Cortex of kidney (tissue), 1 donor: ENCODE measurements at places on chromosomes 12 and 14.

- no peak for DNase-seq
Observed at GRCh38 chr14:30333934-30334333, 225.0 kb upstream of the G2E3 start.

DNA sequence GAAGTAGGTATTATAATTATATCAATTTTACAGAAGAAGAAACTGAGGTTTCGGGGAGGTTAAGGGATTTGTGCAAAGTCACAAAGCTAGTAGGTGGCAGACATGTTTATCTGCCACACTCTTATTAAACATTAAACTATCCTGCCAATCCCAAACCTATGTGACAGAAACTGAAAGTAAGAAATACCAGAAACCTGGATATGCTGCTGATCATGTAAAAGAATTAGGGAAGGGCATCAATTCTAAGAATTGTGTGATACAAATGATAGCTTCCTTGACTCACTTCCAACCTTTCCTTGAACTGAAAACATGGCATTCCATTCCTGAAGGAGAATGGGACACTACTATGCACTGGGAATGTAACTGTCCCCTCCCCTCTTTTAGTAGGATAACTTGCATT lies 16.9 kb downstream of the TAOK3 start:
- no peak for DNase-seq

DNA sequence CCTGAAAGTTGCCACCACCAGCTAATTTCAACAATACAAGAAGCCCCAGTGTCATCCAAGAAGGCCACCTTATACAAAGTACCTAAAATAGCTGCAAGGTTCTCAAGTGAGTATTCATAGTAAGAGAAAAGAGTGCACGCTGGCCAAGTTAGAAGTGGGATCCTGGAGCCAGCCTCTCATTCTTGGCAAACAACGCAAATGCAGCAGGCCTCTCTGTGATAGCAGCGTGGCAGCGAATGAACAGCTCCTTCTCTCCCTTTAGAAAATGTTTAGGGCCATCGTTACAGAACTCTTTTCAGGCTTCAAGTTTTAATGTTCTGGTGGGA lies 78.0 kb upstream of the IFNG-AS1 start:
- no peak for DNase-seq

- no peak for DNase-seq
Observed at GRCh38 chr12:68040450-68041075, 51.3 kb downstream of the IFNG-AS1 start.

- no peak for DNase-seq
Observed at GRCh38 chr14:79630288-79630960, 580.9 kb downstream of the DIO2 start.

GRCh38 chr12:6854036-6854435 lies 2.1 kb downstream of the USP5 start:
- DNase-seq, result no peak

GRCh38 chr12:92995258-92995903 lies 66.3 kb upstream of the EEA1 start:
- DNase-seq, result no peak

DNA sequence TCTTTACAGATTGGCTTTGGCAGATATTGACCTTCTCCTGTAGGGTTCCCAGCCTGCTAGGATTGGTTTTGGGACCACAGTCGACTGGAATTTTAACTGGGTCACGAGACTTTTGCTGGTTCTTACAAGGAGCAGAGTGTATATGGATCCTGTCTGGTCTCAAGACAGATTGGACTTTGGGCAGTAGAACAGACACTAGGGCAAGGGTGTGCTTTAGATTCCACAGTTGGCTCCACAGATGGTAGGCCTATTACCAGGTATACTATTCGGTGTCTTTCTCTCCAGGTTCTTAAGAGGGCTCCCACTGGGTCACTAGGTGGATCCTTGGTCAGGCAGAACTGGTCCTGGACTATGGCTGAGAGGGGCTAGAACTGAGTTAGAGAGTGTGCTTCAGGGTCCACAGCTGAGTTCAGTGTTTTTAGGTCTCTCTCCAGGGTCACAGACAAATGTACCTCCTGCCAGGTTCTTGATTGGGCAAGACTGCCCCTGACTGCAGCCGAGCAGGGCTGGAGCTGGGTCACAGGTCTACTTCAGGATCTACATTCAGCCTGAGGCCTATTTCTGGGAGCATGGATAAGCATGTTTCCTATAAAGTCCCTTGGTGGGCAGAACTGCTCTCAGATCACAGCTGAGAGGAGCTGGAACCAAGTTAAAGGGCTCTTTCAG lies 460.2 kb downstream of the TMEM117 start:
- no peak for DNase-seq

DNA sequence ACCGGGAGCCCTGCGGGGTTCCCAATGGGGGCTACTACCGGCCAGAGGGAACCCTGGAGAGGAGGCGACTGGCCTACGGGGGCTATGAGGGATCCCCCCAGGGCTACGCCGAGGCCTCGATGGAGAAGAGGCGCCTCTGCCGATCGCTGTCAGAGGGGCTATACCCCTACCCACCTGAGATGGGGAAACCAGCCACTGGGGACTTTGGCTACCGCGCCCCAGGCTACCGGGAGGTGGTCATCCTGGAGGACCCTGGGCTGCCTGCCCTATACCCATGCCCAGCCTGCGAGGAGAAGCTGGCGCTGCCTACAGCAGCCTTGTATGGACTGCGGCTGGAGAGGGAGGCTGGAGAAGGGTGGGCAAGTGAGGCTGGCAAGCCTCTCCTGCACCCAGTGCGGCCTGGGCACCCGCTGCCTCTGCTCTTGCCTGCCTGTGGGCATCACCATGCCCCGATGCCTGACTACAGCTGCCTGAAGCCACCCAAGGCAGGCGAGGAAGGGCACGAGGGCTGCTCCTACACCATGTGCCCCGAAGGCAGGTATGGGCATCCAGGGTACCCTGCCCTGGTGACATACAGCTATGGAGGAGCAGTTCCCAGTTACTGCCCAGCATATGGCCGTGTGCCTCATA lies 9.7 kb downstream of the TNS2 start:
- DNase-seq, result no peak

GRCh38 chr12:112539221-112539620 lies 120.5 kb downstream of the PTPN11 start:
- no peak for DNase-seq

GRCh38 chr12:52372216-52373154 lies 5.2 kb upstream of the KRT85 start:
- DNase-seq, result no peak

GRCh38 chr14:55914771-55915170 lies 203.4 kb upstream of the PELI2 start:
- no peak for DNase-seq

DNA sequence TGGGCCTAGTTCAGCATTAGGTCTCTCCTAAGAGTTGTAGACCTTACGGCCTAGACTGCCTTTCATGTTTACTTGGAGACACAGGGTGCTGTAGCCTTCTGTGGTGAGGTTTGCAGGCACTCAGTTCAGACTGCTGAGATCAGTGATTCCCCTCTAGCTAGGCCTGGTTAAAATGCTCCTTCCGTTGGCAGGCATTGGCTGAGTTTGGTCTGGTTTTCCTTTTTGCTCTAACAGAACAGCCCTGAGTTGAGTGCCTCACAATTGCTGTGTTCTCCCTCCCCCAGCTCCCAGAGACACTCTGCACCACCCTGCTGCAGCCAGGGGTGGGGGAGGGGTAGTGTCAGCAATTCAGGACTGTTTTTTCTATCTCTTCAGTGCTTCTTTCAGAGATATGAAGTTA lies 178.9 kb upstream of the DYRK2 start:
- no peak for DNase-seq

DNA sequence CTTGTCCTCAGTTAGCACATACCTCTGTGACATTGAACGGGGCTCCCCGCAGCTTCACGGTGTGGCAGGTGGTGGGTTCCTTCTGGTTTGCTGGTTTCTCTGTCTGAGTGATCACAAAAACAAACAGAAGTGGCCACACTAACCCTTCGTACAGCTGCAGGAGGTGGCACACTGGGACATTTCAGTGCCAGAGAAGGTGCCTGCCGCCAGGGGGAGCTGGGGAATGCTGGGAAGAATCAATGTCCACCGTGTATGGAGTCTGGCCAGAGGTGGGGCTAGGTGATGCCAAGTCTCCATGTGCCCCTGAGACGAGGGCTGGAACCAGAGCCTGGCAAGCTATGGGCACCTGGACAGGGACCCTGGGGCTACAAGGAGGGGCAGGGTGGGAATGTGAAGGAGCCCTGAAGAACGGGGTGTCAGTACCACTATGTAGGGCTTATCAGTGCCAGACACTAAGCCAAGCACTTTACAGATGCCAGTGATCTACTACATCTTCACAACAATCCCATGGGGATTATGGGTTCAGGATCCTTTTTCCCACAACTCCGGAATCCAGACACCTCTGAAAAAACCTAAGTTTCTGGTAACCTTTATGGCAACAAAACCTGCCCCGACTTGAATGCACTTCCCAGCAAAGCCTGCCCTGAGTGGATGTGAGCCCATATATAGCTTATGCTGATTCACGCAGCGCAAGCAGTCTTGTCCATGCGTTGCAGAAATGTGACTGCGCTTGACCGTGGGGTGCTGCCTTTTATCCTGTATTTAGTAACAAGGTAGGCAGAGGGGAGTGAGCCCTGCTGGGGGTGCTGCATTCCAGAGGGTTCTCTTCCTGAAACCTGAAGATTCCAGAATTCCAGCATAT lies 10.8 kb downstream of the RBM19 start:
- DNase-seq, result no peak

DNA sequence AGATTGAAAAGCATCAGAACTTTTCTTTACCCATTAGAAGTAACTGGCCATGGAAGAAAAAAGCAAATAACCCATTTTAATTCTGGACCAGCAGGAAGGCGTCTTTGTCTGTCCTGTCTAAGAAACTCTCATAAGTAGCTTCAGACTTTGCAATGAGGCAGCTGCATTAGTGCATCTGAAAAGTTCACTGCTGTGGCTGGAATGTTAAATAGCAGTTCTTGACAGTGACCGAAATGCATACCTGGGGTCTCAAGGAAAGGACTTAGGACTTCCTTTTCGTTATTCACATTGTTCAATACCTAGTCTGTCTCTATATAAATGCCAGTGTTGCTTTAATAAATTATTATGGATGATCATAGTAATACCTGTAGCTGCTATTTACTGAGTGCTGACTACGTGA lies 125.9 kb downstream of the ANO4 start:
- no peak for DNase-seq

DNA sequence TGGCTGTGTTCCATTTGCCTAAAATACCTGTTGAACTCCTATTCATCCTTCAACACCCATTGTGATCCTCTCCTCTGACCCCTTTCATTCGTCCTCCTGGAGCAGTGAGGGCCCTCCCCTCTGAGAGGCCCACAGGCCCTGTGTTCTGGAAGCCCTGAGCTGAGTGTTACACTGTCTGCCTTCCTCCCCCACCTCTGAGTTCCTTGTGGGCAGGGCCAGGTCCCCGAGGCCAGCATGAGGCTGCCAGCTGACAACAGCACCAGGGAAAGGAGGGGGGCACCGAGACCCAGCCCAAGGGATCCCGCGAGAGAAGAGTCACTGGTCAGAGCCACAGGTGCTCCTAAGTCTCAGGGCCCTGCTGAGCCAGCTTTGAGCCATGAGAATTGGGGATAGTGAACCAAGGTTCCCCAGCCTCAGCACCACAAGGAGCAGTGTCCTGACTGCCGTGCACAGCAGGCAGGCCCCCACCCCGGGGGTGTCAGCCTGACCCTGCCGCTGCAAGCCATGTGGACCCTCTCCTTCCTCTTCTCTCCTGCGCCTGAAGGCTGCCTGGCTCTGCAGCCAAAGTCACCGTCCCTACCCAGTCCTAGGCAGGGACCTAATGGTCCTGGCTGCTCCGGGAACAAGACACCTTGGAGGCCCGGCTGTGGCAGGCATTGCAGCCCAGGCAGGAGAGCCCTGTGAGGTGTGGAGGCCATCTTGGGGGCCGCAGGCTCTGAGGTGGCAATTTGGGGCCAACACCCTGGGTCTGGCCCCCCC lies 52.5 kb downstream of the BEGAIN start:
- DNase-seq, result no peak

- DNase-seq, result no peak
Observed at GRCh38 chr14:106508216-106508615, 981.8 kb downstream of the TMEM121 start.

DNA sequence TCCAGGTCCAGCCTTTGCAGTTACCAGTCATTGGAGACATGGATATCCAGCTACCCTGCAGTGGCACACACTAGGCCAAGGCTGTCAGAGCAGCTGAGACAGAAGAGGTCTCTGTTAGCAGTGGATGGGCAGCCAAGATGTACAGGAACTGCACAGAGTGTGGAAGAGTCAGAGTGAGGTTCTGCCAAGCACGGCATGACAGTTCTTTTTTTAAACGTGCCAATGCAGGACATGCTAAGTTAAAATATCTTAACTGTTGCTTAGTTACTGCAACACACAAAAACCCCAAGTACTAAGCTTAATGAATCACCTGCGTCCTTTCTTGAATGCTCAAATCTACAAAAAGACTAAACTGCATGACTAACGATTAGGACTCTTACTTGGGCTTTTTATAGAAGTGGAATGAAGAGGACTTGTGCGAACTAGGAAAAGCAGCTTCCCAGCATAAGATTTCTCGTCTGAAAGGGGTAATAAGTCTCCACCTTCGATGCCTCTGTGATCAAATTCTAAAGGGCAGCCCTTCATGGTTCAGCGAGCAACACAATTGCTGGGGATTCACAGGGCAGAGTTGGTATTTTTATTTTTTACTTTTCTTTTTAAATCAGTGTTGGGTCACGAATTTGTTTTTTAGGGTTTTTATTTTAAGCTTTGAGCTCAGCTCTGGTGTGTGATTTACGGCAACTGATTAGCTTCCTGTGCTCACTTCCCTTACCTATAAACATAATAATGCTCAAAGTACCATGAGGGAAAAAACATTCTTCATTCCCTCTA lies 20.6 kb downstream of the MAPK1IP1L start:
- no peak for DNase-seq

- no peak for DNase-seq
Observed at GRCh38 chr12:104121001-104121400, 17.0 kb downstream of the NFYB start.

DNA sequence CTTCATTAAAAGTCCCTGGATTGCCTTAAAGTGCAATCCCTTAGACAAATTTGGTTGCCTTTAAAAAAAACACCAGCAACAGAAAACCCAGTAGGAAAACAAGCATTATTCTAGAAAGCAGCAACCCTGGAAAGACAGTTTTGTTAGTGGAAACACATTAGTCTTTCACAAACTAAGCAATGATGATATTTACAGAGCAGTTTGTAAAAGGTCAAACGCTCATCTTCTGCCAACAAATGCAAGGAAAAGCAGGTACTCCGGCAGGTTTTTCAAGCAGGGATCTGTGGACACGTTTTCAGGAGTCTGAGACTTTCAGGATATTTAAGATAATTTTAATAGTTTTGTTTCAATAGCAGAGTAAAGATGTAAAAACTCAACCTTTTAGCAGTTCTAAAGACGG lies 202.2 kb downstream of the EXOC5 start:
- DNase-seq, result no peak

DNA sequence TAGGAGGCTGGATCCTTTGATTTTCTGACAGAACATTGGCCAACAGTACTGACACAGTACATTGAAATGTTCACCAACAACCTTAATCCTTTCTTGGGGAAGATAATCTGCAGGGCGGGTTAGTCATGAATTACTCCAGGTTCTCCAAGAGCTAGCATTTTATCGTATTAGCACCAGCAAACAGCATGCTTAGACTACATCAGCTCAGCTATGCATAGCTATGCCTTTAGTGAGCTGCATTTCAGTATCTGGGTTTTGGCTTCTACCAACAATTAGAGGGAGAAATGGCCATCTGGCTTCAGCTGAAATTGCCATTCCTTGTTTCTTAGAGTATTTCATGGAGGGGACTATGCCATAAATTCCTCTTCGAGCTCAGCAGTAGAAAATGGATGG lies 33.8 kb downstream of the SAMD4A start:
- no peak for DNase-seq
